ENCODE measurements at places on chromosomes 7 and 10.

- no peak for DNase-seq
Measured at GRCh38 chr10:122044713-122045112, 55.8 kb downstream of the TACC2 start.

DNA sequence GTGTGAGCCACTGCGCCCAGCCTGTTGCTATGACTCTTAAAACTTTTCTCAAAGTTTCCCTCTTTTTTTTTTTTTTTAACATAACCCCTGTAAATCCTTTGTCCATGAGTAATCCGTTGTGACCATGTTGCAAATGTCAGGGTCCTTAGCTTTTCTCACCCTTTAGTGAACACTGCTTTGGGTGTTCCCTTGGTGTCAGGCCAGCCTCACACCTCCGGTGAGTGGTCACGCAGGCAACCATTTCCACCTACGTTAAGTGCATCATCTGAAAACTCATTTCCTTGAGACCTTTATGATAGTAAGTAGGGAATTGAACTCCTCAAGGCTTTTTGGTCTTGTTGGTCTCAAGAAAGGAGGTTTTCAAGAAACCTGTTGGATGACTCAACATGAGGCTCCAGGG is 41.3 kb upstream of the OPN4 start:
- no peak for DNase-seq

GRCh38 chr10:80471001-80471400 is 16.9 kb downstream of the TSPAN14 start:
- no peak for DNase-seq

DNA sequence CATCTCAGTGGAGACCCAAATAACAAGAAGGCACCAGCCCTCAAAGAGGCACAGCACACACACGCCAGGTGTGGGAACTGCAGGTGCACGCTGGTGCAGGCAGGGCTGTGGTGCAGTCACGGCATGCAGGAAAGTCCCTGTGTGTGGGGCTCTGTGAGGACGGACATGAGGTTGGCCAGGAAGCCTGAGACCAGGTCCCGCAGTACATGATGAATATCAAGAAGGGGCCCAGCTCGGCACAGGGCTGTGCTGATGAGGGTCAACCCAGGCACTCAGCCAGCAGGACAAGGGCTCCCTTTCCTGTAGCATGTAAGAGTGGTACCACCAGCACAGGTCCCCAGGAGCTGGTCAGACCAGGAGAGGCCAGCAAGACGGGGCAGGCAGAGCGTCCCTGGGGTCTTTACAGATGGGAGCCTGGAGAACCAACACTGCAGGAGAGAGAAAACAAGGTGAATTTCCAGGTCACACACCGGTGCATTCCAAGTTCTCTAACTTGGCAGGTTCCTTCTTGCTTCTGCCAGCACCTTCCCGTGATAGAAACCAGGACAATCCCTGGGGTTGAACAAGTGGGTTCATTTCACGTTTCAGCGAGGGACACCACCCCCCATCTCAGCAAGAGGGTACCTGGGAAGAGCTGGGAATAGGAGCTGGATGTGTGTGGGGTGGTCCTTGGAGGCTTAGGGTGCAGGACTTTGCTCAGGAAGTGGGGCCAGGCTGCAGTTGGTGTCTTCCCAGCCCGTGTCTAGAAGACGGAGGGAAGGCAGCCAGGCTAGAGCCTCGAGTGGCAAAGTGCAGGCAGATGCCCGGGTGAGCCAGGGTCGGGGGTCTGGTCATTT is 244.8 kb upstream of the TCERG1L start:
- DNase-seq, result no peak

DNA sequence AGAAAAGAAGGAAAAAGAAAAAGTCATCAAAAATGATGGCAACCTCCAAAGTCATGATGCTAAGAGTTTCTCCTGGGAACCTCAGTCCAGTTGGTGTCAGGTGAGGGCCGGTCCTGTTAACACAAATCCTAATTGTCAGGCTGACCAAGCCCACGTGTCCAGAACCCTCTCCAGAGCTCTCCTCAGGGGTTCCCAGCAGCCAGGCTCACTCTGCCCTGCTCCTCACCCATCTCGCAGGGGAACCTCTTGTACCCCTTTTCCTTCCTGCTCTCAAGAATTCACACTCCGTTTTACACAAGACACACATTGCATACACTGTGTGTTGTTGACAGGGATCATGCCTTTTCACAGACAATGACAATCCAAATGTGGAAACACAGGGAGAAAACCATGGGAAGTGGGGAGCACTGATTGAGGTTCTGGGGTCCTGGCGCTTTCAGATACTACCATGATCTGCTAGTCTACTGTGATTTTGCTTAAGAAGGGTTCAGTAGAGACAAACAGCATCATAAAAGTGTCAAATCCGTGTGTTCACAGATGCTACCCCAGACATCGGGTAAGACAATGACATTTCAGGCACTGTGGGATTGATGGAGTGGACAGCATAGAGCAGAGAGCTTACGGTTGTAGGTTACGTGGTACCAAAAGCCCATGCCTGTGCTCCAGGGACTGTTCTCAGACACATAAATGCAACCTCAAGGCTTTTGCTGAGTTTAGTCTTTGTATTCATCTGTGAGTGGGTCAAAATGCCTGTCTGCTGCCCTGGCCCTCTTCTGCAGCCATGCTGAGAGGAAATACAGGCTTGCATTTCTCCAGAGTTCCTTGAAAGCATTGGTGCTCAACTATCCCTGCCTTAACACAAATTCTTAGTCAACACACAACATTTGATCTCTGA is 16.0 kb downstream of the IL2RA start:
- no peak for DNase-seq

GRCh38 chr10:13352519-13352918 is 4.4 kb upstream of the SEPHS1 start:
- no peak for DNase-seq

- no peak for DNase-seq
Measured at GRCh38 chr7:36014961-36015360, 138.1 kb upstream of the EEPD1 start.

DNA sequence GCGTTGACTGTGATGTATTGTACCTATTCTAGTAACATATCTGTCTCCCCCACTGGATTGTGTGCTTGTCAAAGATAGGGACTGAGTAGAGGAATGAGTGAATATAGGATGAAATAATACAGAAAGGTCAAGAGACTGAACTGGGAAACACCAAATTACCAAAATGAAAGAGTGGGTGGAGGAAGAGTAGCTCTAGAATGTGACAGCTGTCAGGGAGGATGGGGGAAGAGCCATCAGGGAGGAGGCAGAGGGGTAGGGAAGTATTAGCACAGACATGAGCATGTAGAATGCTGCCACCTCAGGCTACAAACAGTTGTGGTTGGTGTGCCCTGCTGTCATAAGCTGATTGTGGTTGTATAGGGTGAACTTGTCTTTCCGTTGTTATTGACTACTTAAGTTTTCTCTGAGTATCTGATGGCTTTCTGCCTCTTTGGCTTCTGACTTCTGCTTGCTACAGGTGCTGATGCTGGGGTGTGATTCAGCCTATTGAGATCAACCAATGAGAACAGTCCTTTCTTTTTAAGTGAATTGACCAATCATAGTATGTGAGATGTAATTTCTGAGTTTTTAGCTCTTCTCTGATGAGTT is 5.6 kb downstream of the CCSER2 start:
- DNase-seq, result no peak

- no peak for DNase-seq
Measured at GRCh38 chr7:30329716-30330115, 45.3 kb downstream of the ZNRF2 start.

DNA sequence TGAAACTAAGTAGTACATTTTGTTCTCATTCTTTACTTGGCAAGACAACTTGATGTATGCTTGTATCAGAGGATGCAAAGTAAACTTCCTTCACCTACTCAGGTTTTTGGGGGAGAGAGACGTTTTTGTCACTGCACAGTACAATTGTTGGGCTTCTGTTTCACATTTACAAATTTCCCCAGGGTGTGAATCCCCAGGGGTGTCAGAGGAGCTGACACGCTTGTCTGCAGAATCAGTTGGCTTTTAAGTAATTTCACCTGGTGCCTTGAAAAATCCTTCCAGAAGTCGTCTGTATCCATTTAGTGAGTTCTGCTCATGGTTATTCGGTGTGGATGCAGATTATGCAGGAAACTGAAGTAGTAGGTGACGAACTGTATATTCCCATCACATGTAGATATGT is 1227.7 kb upstream of the CELF2 start:
- DNase-seq, result no peak

DNA sequence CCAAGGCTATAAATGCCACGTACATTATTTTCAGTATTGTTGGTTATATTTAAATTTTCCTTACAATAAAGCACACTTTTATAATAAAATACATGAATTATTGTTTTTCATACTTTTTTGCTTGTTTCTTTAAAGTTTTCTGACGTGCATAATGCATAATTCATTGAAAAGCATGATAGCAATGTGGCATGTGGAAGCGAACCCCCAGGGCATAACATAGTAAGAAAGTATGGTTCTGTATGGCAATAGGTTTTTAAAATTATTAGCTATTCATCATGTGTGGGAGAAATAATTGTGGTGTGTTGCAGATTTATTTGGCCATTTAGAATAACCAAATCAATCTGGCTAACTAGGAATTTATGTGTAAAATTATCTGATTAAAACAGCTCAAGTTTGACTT is 7.4 kb upstream of the HBP1 start:
- DNase-seq, result no peak

- no peak for DNase-seq
Measured at GRCh38 chr7:106054156-106054910, 57.8 kb downstream of the SYPL1 start.

DNA sequence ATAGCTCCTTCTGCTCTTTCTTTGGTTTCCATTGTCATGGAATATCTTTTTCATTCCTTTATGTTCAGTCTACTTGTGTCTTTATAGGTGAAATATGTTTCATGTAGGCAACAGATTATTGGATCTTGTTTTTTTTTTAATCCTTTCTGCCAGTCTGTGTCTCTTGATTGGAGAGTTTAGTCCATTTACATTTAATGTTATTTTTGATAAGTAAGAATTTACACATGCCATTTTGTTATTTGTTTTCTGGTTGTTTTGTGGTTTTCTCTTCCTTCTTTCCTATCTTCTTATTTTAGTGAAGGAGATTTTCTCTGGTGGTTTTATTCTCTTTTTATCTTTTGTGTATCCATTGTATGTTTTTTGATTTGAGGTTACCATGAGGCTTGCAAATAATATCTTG is 52.5 kb upstream of the TAS2R16 start:
- no peak for DNase-seq

DNA sequence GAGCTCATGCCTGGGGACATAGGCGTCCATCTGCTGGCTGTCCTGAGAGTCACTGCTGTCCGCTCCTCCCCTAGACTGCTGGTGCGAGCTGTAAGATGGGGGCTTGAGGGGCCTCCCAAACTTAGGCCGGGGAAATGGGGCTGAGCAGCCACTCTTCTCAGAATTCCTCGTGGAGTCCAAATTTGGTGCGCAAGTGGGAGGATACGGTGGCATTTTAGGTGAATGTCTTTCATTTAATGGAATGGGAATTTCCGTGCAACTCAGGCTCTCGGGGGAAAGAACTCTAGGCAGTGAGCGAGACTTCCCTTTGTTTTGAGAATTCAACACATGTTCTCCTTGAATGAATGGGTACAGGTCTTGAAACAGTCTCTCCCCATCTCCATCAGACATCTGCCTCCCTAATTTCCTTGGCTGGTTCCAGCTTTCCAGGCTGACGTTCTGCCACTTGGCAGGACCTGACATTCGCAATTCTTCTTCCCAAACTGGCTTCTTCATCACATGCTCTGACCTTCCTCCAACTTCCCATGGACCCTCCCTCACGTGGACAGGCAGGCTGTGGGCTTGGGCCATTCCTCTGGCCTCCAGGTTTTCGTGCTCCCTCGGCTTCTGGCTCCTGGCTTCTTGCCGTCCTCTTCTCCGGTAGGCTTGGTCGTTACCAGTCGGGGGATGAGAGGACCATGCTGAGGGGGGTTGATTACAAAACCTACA is 30.1 kb downstream of the JCAD start:
- no peak for DNase-seq

Measured in cortex of kidney (tissue), 1 donor.